GM19239 (cell line): ENCODE measurements at places on chromosomes 16 and 17.
A peak's percentile ranks its signal among the peaks of the same experiment; 100 is the strongest.

DNA sequence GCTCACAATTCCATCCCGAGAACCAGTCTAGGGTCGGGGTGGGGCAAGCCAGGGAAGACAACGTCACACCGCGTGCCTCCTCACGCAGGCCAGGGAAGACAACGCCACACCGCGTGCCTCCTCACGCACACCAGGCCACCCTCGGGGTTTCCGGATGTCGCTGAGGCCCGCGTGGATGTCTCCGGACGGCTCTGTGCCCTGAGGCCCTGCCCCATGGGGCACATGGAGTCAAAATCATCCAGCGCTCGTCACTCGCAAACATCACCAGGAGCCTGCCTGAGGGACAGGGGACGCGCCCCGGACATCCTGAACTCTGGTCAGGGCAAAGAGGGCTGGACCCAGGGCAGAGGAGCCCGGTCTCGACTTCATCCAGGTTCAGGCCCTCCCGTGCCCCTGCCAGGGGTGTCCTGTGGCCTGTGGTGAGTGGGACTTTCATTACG lies 3.7 kb downstream of the TMEM204 start:
- no peak for DNase-seq

GRCh38 chr17:16873174-16874035 lies 98.5 kb downstream of the TNFRSF13B start:
- DNase-seq, result peak; percentile 60

DNA sequence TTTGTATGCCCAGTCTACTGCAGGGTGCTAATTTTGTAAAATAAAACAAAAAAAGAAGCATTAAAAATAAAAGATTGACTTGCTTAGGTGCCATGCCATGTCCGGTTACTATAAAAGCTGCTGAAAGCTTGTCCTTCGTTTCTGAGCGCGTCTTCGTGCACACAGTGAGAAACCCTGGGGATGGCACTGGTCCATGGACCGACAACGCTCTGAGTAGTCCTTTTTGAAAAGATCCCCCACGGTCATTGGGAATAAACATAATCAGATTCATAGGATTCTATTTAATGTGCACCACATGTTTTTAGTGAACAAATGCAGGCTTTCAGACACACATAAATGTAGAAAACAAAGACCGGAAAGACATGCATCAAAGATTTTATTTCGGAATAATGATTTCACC lies 146.3 kb downstream of the XYLT1 start:
- no peak for DNase-seq

DNA sequence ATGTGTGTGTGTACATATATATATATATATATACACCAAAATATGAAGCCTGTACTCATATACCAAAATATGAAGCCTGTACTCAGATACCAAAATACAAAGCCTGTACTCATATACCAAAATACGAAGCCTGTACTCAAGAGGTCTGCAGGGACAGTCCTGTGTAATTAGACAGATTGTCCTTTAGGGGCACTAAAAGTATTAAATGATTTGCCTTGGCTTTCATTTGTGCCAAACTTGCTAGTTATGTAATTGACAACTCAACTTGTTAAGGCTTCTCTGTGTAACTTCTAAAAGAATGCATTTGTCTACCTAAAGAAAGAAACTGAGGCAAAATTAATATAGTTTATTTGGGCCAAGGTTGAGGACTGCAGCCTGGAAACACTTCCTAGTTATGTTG lies 30.8 kb upstream of the DHX40 start:
- no peak for DNase-seq

- no peak for DNase-seq
These were observed 6.1 kb downstream of the CARMIL2 start for GRCh38 chr16:67651039-67651438.

- no peak for DNase-seq
These were observed 239.4 kb downstream of the MSI2 start for GRCh38 chr17:57495771-57496170.

DNA sequence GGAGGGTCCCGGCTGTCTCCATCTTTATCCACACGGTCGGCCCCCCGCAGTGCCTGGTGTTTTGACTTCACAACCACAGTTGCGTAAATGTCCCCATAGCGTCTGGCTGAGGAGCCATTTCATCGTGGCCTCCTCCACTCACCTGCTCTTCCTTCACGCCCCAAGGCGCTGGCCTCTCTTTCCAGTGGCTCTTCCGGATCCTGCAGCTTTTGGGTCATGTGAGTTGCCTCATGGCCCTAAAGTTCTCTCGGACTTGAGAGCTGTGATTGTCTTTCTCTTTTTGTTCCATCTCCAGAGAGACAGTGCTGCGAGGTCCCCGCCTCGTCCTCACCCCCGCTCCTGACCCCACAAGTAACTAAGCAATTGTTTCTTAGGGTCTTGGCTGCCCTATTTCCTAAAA lies 22.7 kb downstream of the FLYWCH1 start:
- no peak for DNase-seq

DNA sequence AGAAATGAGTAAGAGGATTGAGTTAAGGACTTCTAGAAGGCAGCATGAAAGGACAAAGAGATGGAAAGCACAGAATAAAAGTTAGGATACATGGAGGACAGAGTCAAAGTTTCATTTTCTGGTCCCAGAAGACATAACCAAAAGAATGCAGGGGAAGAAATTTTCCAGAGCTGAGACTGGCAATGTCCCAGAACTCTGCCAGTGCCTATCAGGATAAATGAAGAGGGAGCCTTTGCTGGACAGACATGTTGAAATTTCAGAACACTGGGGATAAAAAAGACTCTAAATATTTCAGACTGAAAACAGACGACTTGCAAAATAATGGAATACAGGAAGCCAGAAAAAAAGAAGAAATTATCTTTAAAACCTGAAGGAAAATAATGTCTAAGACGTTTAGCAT lies 55.7 kb downstream of the NT5M start:
- DNase-seq, result no peak

GRCh38 chr16:66263168-66263972 lies 103.1 kb upstream of the CDH5 start:
- DNase-seq, result no peak

- DNase-seq, result no peak
These were observed 138.5 kb downstream of the PITPNC1 start for GRCh38 chr17:67515490-67516083.

GRCh38 chr17:41863074-41863848 lies 2.0 kb downstream of the KLHL11 start:
- DNase-seq, result no peak

- no peak for DNase-seq
These were observed 541 bp upstream of the RBBP6 start for GRCh38 chr16:24538756-24539294.
